Caki2 (cell line): ENCODE measurements at places on chromosomes 4 and X. TPM values are rescaled to one million over a fixed set of nuclear protein-coding genes. Genes with fewer than 3 reads are reported as not detected.

The LUZP4 gene
- total RNA-seq: not detected in 2 replicates

- DNase-seq: no peak
Measured at GRCh38 chr4:1312821-1313640, 23.3 kb downstream of the MAEA start.

DNA sequence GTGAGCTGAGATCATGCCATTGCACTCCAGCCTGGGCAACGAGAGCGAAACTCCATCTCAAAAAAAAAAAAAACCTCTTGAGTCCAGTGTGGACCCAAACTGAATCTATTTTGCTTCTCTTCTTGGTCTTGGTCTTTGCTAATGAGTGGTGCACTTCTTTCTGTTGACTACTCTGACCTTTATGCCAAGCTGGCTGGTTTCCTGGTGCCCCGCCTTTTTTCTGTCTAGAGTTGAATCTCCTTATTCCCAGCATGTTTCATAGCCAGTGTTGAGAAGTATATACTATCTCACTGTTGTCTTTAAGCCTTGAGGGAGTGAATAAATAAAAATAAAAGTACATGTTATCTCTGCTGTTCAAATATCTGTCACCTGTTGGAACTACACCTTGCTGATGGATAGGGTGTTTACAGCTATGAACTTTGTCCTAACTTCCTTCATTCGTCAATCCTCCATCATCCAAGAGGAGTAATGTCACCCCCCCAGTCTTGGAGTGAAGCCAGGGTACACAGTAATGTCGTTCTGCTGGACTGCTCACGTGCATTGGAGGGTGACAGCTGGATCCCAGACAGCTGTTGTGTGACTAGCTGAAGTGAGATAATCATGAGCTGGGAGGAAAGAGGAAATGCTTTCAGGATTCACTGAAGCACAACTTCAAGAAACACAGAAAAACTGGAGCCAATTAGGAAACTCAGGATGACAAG, 99.3 kb upstream of the PRKG2 start:
- DNase-seq: peak; percentile 97

GRCh38 chr4:110084154-110084553, 114.3 kb downstream of the ELOVL6 start:
- DNase-seq: no peak

DNA sequence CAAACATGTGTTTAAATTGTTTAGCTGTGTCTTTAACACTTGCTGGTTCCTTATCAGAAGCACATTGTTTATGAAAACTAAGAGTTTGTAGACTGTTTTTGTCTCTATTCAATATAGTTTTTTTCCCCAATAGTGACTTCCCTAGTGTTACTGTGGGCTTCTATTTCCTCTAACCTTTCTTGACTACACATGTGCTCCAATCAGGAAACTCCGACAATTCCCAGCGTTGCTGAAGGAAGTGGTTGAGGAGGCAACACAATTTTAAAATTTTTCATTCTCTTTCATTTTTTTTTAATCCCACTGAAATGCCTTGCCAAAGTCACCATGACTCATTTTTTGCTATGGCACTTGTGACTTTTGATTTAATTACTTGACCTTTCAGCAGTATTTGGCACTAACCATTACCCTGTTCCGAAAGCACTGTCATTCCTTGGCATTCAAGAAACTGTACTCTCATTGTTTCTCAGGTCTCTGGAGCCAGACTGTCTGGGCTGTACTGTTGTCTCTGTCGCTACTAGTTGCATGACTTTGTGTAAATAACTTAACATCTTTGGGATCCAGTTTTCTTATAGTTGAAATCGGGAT, 67.6 kb upstream of the FREM3 start:
- peak; percentile 52 for DNase-seq

GRCh38 chr4:140260227-140260626, 106.2 kb upstream of the MAML3 start:
- no peak for DNase-seq

The SLC34A2 gene
- total RNA-seq: not detected in 2 replicates
